ENCODE measurements at places on chromosomes 7 and 10.

DNA sequence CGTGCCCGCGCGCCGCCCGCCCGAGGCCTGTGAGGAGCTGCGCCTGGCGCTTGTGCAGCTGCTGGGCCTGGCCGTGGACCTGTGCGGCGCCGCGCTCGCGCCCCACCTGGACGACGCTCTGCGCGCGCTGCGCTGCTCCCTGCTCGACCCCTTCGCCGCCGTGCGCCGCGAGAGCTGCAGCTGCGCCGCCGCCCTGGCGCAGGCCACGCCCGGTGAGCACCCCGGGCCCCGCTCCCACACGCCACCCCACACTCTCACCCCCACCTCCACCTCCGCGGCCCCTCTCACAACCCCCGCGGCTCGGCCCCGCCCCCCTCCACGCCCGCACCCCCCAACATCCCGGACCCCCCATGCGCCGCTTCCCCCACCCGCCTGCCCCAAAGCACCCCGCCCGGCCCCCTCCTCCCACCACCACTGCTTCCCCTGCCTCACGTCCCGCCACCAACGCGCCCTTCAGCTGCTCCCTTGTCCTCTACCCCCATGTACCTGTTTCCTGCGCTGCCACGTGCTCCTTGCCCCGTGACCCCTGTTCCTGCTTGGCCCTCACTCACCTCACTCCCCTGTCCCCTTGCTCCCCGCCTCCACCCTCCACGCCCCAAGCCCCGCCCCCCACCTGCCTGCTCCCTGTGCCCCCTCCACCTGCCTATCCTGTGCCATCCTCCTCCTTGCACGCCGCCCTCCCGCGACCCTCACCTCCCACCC, at the start of gene PRKAR1B:
Gene PRKAR1B, minus strand, starts transcription at position 178 of the 702 bp plus-strand sequence. CDS start 15,776 bp downstream, outside the sequence.
- peak; percentile 42 for DNase-seq

DNA sequence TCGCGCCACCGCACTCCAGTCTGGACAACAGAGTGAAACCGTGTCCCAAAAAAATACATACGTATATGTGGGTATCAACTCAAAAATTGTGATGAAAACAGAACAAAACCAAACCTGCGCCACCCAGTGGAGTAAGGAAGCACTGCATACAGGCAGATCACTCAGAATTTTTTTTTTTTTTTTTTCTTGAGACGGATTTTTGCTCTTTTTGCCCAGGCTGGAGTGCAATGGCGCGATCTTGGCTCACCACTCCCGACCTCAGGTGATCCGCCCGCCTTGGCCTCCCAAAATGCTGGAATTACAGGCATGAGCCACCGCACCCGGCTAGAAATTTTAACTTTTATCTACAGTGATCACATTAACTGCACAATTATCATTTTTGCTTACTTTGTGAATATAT, 9.1 kb upstream of the TMEM236 start:
- DNase-seq = no peak

GRCh38 chr10:101292194-101293006, 61.6 kb upstream of the BTRC start:
- DNase-seq = no peak

DNA sequence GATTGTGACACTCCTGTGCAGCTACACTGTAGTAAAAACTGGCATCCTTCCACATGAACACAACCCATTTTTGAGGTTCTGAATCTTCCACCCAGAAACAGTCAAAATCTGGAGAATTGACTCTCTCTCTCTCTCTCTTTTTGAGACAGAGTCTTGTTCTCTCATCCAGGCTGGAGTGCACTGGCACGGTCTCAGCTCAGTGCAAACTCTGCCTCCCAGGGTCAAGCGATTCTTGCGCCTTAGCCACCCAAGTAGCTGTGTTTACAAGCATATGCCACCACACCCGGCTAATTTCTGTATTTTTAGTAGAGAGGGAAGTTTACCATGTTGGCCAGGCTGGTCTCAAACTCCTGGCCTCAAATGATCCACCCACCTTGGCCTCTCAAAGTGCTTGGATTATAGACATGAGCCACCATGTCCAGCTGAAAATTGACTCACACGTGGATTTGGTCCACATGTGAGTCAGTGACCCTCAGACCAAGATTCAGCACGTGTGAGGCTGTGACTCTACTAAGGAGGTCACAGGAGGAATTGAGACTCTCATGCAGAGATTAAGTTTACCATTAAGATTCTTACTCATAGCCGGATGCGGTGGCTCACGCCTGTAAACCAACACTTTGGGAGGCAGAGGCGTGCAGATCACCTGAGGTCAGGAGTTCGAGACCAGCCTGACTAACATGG, 12.1 kb upstream of the ZNF107 start:
- no peak for DNase-seq

DNA sequence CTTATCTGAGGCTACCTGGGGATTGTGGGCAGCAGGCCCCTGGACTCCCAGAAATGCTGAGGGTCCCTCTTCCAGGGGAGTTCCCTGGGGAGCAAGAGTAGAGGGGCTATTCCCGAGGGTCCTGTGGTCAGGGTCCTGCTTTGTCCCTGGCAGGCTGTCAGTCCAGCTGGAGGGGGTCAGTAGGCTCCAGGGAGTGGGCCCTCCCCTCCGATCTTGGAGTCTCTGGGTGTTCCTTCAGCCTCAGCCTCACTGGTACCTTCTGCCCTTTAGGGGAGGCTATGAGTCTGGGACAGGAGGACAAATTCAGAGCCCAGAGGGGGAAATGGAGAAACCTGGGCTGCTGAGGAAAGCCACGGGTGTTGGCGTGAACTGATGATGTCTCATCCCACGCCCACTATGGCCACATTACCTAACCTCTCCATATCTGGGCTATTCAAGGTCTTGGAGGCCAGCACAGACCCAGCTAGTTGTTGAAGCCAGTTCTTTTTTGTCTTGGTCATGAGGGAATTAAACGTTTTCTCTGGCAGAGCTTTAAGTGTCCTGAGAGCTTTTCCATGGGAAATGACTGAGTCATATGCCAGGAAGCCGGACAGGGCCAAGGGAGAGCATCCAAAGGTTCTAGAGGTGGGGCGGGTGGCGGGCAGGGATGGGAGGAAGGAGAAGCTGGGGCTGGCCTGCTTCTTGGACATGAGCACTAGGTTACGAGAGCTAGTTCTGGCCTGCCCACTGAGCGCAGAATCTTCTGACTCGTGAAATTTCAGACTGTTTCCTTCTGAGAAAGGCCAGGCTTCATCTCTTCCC, 6.2 kb downstream of the CALHM2 start:
- DNase-seq = no peak

DNA sequence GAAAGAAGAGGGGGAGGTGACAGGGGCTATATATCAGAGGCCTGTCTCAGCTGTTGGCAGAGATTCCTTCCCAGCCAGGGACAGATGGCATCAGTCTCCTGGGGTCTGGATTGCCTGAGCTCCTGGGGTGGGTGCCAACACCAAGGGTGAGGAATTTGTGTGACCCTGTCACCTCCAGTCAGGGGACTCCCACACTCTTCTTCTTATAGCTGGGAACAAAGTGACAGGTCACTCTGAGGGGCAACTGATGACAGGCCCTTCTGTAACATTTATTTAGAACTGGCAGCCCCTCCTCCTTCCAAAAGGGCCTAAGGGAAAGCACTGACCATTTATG, 53.7 kb upstream of the DUSP5 start:
- DNase-seq = no peak

DNA sequence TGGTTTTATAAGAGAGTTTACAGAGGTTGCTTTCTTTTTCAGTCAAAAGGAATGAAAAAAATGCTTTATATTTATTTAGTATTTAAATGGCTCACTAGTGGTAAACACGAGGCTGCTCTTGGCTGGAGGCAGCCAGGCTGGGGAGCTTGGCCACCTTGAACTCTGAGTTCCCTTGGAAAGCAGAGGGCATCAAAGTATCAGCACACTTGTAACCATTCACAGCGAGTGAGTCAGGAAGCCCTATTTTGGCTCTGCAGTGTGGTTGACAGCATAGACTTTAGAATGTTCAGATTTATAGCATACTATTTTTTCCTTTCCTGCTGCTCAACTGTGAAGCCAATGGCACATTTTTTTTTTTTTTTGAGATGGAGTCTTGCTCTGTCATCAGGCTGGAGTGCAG, 51.6 kb downstream of the CYCS start:
- no peak for DNase-seq

DNA sequence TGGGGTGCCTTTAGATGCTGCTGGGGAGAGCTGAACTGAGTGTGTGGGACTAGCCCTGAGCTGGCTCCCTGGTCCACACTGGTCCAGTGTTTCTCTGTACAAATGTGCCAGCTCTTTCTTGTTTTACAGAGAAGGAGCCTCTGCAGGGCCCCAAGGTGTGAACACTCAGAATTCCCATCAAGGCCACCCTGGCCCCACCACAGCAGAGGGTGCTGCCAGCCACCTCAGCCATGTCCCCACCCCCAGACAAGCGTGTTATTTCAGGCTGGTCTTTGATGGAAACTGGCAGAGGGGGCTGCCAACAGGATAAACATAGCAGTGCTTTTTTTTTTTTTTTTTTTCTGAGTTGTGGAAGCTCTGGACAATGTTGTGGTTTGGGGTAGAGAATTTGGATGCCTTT, 68.5 kb upstream of the LRRC18 start:
- no peak for DNase-seq

DNA sequence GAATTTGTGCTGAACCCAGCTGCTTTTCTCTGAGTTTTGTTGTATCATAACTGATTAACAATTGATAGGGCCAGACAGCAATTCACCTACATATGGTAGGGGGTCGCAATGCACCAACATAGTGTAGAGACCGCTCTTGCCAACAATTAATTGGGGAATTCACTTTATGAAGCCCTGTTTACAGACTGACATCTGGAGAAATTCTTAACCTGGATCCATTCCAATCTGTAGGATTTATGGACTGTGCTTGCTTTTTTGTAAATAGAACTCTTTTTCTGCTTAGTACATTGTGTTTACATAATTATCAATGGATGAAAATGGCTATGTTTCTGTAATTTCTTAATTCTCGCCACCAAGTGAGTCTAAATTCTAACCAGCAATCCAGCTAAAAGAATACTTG, 311.7 kb upstream of the BMPER start:
- no peak for DNase-seq

DNA sequence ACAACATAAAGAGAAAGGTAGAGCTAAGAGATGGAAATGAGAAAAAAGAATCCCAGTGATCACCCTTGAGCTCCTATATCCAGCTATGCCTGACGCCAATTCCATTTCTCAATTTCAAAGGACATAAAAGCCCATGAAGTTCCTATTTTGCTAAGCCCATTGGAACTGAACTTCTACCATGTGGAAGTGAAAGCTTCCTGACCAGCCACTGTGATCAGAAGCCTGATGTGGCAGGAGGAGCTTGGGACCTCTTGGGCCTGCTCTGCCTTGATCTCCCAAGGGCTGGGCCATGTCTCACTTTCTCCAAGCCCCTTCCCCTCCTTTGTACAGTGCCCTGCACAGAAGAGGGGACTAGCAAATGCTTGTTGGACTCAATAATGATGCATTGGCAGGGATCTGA, 52.7 kb downstream of the PRLHR start:
- no peak for DNase-seq

- no peak for DNase-seq
Observed at GRCh38 chr10:17660921-17661320, 17.0 kb downstream of the STAM start.

DNA sequence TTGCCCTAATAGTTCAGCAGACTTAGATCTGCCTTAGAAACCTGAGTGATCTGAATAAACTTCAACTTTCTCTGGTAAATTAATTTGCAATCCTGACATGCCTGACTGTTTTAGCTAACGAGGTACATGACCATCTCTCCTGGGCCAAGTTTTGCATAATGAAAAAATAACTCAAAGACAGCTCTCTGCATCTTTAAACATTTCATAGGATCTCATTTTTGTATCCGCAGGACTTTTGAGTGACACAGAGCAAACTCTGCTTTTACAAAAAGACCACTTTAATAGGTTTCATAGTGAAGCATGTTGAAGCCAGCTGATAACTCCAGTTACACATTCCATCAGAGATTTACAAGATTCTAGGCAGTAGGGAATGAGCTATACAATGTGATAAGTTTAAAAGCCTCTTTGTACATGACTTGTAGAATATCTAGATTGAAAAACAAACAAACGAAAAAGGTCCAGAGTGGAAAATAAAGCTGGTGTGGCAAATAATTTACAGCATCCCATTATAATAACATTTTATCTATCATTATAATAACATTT, 2.1 kb downstream of the PRKG1 start:
- no peak for DNase-seq

DNA sequence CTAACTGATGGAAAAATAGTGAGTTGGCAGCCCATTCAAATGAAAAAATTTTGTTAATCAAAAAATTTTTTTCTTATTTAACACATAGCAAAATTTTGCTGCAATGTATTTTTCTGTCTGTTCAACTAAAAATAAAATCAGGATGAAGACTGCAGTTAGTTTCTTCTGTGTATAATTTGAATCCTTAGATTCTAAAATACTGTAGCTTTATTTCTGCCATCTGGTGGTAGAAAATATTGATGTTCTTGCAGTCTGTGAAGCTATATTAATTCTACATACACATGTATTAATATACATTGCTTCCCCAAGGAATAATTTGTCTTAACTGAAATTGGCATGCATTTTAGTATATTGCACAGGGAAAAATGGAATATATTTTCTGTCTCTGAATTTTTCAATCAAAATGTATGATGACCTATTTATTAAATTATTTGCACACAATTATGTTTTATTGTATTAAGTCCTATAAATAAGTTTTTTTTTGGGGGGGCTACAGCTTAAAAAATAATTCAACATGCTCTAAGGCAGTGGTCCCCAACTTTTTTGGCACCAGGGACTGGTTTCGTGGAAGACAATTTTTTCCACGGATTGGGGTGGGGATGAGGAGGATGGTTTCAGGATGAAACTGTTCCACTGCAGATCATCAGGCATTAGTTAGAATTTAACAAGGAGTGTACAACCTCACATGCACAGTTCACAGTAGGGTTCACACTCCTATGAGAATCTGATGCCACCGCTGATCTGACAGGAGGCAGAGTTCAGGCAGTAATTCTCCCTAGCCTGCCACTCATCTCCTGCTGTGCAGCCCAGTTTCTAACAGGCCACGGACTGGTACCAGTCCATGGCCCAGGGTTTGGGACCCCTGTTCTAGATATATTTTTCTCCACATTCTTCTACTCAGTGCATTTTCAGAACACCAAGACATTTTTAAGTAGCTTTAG, 119.4 kb downstream of the GNAT3 start:
- peak; percentile 2 for DNase-seq

DNA sequence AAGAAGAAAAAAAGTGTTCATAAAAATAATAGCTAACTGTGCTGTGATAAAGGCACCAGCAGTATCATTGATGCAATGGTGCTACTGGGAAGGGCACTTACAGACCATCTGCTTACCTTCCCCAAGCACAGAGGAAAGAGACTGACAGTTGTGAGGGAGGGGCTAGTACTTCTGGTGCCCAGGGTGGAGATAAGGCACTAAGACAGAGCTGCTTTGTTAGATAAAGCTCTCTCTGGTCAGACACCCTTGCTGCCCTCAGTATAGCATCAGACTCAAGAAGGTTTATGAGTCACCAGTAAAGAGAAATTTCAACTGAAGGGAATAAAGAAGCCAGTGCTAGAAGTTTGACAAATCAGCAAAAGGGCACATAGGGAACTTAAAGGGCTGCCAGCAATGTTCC, 325.6 kb downstream of the HPSE2 start:
- no peak for DNase-seq

- DNase-seq = no peak
Observed at GRCh38 chr7:17554341-17555015, 256.0 kb downstream of the AHR start.

Data from NCI-H2029 (cell line).